Posterior vena cava (tissue), 2 donors: ENCODE measurements at places on chromosomes 16 and 17. TPM values are rescaled to one million over a fixed set of nuclear protein-coding genes. Genes with fewer than 3 reads are reported as not detected.

The PRAC2 gene
- not detected for total RNA-seq

The CTRB1 gene
- total RNA-seq = not detected

The TBC1D3K gene
- not detected for total RNA-seq

The KRT10 gene
- 36.9 TPM for total RNA-seq

The SLFN14 gene
- total RNA-seq = not detected

The MPV17L gene
- total RNA-seq = 7.2 TPM

The CCL1 gene
- total RNA-seq = not detected

The RPAIN gene
- 19.7 TPM for total RNA-seq

DNA sequence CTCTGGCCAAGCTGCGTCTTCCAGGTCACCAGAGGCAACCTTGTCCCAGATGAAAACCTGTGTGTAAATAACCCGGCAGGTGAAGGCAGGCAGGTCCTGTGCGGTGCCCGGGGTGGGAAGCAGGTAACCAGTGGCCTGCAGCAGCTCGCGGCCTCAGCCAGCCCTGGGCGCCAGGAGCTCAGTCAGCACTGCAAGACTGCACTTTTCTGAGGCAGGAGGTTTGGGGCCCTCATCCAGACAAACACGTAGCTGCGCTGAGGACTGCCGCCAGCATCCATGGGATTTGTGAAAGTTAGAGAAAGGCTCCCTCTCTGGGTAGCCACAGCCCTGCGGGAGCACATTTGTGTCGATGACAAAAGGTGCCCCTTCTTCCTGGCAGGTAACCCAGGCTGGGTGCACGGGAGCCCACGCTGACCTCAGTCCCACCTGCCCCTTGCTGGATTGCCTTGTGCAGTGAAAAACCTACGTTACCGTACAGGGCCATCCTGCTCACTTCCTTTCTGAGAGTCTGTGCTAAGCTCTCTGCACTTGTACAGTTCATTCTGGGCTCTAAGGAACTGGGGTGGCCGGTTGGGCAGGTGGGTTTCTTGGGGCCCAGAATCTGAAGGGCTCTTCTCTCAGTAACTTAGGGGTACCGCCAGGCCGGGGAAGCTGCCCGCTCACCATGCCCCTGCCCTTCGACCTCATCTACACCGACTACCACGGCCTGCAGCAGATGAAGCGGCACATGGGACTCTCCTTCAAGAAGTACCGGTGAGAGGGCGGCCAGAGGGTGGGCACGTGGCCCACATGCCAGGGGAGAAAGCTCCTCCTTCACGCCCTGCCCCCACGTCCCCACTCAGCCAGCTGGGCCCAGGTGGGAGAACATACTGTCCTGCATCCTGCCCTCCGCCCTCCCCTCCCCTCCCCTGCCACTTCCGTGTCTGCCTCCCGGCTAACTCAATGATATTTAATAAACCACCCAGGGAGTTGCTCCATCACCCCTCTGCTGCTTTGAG is 56.4 kb downstream of the MGAT5B start:
- DNase-seq = no peak

DNA sequence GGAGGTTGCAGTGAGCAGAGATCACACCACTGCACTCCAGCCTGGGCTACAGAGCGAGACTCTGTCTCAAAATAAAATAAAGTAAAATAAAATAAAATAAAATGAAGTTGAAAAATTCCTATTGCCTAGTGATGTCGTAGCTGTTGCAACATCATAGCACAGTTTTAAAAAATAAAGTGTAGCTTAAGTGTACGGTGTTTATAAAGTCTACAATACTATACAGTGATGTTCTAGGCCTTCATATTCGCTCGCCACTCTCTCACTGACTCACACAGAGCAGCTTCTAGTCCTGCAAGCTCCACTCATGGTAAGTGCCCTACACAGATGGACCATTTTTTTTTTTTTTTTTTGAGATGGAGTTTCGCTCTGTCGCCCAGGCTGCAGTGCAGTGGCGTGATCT is 43.5 kb upstream of the MNT start:
- no peak for DNase-seq

DNA sequence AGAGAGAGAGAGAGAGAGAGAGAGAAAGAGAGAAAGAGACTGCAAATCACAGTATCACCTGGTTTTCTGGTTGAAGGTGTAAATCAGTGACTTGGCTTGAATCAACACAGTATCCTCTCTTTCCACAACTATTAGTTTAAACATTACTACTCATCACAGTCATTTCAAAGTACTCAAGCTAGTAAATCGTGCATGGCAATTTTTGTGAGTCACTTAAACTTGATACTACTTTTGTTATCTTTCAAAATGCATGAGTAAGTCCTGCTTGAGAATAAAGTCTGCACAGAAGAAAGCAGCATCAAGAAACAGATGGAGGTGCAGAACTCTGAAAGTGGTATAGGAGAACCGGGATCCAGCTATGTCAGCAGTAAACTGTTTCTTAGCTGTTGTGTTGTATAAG is 535.4 kb downstream of the CDH8 start:
- DNase-seq = no peak

DNA sequence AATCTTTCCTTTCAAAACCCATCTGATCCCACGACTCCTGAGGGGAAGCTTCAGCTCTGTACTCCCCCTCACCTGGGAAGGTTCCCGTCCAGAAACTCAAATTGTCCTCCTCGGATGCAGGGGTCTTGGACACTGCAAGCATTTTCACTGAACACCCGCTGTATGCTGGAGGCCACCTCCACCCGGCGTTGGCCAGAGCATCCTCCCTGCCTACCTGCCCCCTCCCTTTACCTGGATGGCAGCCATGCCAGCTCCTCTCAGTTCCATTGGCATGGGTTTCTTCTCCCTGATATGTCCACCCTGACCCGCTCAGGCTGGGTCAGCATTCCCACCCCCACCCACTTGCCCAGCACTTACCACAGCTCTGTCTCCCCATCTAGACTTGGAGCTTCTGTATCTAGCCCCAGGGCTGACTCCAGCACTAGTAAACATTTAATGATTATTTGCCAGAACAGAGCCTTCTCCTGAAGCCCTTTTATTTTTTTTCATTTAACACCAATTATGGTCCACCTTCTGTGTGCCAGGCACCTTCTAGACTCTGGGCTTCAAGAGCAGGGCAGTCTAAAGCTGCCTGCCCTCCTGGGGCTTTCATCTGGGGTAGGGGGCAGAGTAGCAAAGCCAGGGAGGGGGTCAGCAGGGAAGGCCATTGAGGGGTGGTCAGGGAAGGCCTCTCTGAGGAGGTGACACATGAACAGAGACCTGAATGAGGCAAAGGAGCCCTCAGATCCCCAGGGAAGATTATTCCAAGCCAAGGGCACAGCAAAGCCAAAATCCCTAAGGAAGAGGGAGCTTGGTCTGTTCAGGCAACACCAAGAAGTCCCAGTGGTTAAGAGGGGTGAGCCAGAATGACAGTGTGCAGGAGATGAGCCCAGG is 8.9 kb upstream of the KRT19 start:
- DNase-seq = peak; percentile 47

- DNase-seq = peak; percentile 62
Observed at GRCh38 chr17:83031321-83031945, 48.0 kb upstream of the METRNL start.

DNA sequence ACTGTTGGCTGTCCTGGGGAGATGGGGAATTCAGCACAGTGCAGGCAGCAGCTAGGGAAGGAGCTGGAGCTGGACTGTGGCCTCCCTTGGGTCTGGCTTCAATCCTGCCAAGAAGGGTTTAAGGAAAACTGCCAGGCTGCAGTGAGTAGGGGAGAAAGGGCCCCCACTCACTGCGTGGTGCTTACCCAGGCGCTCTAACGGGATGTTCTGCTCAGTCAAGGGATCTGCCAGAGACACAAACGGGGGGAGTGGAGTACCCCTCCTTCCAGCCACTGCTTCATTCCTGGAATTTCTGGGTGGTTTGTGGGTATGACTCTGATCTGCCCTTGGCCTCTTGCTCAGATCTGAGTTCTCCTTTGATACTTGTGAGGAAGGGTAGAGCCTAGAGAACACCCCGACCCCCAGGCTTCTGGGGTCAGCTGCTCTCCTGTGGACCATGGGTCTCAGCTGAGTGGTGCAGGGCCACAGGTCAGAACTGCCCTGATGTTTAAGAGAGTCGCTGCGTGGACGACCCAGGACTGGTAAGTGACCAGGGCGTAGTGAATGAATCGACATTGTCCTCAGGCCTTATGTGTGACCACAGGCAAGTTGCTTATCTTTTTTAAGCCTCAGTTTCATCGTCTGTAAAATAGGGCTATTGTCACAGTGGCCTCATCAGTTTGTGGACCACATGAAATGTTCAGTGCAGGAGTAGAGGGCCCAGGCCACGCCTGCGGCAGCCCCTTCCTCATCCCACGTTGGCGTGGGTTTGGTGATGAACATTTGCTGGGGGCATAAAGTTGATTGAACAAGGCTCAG is 9.6 kb downstream of the CRISPLD2 start:
- DNase-seq = no peak

- DNase-seq = no peak
Observed at GRCh38 chr17:27529230-27529796, 73.1 kb downstream of the KSR1 start.

DNA sequence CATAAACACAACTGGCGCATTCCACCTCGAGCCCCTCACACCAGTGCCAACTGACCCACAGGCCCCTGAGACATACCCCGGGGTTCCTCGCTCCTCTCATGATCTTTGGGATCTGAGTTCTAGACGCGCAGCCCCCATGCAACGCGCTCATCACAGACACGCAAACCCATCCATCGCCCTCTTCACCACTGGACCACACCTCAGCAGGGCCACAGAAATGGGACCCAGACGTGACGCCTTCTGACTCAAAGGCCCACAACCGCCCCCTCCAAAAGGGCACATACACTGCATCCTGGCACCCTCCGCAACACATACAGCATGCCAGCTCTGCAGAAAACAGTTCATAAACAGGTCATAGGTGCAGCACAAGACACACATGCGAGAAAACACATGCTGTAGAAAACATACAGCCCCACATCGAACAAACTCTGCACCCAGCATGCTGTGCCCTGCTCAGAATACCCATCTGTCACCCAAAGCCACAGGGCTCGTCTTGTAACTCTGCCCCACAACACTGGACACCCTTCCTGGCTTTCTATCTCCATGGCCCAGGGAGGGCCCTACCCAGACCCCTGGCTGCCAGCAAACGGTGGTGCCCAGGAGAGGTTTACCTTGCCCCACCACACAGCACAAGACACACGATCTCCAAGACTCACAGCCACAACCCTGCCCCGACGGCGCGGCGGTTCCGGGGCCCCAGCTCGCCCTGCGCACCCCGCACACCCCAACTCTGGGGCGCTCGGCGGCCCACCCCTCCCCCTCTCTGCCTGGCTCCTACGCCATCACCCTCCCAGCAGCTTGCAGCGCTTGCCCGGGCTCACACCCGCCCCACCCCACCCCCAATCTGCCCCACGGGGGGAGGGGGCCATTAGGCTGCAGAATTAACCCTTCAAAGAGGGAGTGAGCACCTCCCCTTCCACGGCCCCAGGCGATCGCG is 887 bp downstream of the ZBTB4 start:
- no peak for DNase-seq

GRCh38 chr17:77892469-77893143 is 65.9 kb upstream of the TNRC6C start:
- peak; percentile 75 for DNase-seq

DNA sequence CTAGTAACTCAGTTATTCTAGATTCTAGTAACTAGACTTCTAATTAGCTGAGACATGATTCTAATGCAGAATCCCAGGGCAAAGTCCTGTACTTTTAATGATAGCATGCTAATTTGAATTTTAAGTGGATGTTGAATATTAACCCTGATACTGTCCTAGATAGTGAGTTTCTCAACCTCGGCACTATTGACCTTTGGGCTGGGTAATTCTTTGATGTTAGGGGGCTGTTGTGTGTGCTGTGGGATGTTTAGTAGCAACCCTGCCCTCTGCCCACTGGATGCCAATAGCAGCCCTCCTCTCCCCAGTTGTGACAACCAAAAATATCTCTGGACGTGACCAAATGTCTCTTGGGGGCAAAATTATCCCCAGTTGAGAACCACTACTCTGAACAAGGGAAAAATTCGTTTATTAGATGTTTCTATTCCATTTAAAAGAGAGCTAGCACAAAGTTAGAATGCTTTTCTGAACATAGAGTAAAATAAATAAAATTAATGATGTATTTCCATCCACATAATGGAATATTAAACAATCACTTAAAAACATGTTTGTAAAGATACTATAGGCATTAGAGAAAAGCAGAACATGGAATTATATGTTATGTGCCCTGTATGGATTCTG is 30.2 kb downstream of the SALL1 start:
- no peak for DNase-seq

DNA sequence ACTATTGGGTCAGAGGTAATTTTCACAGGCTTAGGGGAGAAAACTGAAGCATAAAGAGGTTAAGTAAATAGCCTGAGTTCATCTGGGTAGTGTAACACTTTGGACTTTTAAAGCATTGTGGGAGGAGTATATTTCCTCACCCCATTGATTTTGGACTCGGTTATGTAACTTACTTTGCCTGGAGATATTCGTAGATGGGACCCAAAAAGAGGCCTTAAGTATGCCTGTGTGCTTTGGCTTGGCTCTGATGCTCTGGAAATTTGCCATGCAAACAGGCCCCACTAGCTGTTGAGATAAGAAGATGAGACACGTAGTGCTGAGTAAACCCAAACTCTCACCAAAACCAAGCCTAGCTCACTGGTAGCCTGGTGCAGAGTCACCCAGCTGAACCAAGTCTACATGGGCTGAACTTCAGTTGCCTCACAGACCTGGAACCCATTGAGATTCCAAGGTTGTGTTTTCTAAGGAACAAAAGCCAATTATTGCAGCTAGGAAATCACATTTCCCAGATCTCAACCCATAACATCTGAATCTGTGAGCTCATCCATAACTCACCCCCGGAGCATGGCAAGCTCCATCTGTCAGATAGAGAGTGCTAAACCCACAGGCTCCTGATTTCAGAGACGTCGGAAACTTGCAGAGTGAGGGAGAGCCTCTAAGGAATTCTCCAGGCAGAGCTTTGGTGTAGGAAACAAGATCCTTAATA is 536.0 kb upstream of the C16orf82 start:
- DNase-seq = no peak
